ENCODE measurements at places on chromosomes 12 and 14.

GRCh38 chr12:64139021-64139420 lies 83.1 kb downstream of the KICS2 start:
- peak; percentile 51 for DNase-seq

- peak; percentile 74 for DNase-seq
Observed at GRCh38 chr12:27981874-27982273, 9.3 kb upstream of the PTHLH start.

DNA sequence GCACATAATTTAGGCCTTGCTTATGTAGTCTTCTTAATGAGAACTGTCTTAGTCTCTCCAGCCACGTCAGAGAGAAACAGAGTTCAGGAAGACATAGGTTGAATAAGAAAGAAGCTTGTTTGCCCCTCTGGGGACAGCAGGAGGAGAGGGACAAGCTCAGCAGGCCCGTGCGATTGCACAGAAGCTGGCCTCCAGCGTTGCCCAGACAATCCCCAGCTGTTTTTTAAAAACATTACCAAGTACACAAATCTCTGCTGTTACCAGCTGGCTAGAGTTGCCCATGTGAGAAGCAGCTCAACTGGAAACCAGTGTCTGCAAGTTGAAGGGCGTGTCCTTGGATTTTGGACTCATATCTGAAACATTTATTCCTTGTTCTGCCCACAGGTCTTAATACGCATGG lies 232.6 kb downstream of the EFCAB11 start:
- DNase-seq, result no peak

DNA sequence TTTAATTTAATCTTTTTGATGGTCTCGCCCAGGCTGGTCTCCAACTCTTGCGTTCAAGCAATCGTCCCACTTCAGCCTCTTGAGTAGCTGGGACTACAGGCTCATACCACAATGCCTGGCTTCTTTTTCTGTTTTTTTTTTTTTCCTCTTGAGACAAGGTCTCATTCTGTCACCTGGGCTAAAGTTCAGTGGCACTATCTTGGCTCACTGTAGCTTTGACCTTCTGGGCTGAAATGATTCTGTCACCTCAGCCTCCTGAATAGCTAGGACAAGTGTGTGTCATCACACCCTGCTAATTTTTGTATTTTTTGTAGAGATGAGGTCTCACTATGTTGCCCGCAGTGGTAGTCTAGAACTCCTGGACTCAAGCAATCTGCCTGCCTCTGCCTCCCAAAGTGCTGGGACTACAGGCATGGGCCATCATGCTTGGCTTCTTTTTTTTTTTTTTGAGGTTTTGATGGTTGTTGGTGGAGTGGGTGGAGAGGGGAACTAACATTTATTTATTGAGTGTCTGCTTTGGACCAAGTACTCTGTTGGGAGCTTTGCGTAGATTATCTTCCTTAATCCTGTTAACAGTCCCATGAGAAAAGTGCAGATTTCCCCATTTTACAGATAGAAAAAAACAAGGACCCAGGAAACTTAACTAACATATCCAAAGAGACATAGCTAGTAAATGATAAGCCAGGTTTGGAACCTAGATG lies 102.0 kb downstream of the DIP2B start:
- no peak for DNase-seq

DNA sequence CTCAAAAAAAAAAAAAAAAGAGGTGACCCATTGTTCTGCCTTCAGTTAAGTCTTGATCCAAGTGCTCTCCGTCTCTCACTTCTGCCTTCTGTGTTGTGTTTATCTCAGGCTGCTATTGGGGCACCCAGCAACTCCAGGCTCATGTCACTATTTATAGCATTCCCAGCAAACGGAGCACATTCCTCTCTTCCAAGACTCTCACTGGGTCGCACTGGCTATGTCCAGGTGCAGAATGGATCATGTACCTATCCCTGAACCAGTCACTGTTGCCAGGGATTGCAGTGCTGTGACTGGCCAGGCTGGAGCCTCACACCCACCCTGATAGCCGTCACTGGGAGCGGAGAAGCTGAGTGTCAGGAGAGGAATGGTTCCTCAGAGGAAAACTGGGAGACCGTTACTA lies 31.2 kb downstream of the RHOF start:
- DNase-seq, result no peak

- DNase-seq, result peak; percentile 83
Observed at GRCh38 chr12:45991284-45992249, 1.2 kb upstream of the SCAF11 start.

- no peak for DNase-seq
Observed at GRCh38 chr12:43145481-43145880, 406.5 kb downstream of the ADAMTS20 start.

GRCh38 chr12:116838365-116838764 lies 42.9 kb downstream of the HRK start:
- no peak for DNase-seq

DNA sequence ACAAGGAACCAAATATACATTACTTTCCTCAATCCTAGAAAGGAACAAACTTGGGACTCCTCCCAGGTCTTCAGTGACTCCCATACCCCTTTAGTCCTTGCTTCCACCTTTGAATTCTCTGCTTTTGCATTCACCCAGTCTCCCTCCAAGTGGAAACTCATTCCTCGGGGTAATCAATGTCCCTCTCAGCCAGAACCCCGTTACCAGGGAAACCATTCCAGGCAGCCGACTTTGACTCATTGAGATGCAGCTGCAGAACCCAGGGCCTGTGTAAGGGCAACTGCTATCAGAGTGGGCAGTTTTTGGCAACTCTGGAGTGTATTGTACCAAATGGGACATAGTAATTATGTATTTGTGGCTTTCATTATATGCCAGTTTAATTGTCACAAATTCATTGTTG lies 186.2 kb downstream of the NRXN3 start:
- no peak for DNase-seq
